ENCODE measurements at places on chromosomes 6 and 20. TPM values are rescaled to one million over a fixed set of nuclear protein-coding genes. Genes with fewer than 3 reads are reported as not detected.

Gene CCN5
- total RNA-seq, result not detected

Gene DSTN
- 104 TPM for total RNA-seq

Gene GCNT2
- 3.1 TPM for total RNA-seq

Gene CTCFL
- total RNA-seq, result not detected

Gene EPB41L2
- total RNA-seq, result 187 TPM

Gene KIF25
- total RNA-seq, result not detected

Gene F13A1
- 160 TPM for total RNA-seq

Gene RBBP8NL
- not detected for total RNA-seq

Gene ELOVL5
- total RNA-seq, result 30.3 TPM

Gene SMIM29
- total RNA-seq, result 5.2 TPM

Gene LRRN4
- total RNA-seq, result under 0.01 TPM

Gene SYCP2L
- total RNA-seq, result 1.6 TPM

Gene MATN4
- total RNA-seq, result 0.52 TPM

Gene SLX4IP
- 4.2 TPM for total RNA-seq

Gene RAB32
- 35.5 TPM for total RNA-seq

Gene PRDM13
- not detected for total RNA-seq

Gene SYCP2
- 3.7 TPM for total RNA-seq

Gene PDSS2
- 6.8 TPM for total RNA-seq

Gene LEMD2
- 21.9 TPM for total RNA-seq

Gene CCN6
- not detected for total RNA-seq

Gene CGA
- total RNA-seq, result not detected

Gene PAX1
- total RNA-seq, result under 0.01 TPM

Gene UBD
- total RNA-seq, result 1.6 TPM

Gene LY6G6C
- total RNA-seq, result not detected

Gene SPDEF
- not detected for total RNA-seq

Gene HCRTR2
- not detected for total RNA-seq

Gene CCM2L
- total RNA-seq, result 4.7 TPM

Gene HEY2
- 7.3 TPM for total RNA-seq

Gene FAM184A
- 10.4 TPM for total RNA-seq

Gene LPIN3
- total RNA-seq, result 0.52 TPM

Gene SRMS
- not detected for total RNA-seq

Gene AVP
- not detected for total RNA-seq

Gene CDSN
- total RNA-seq, result not detected

Gene GABRR1
- 0.52 TPM for total RNA-seq

Gene DAAM2
- total RNA-seq, result 31.8 TPM

Gene LIN28B
- total RNA-seq, result under 0.01 TPM

Measured in skeletal muscle tissue (tissue), 5 donors.